Putamen (tissue), 1 donor: ENCODE measurements at places on chromosomes 5 and 9.

DNA sequence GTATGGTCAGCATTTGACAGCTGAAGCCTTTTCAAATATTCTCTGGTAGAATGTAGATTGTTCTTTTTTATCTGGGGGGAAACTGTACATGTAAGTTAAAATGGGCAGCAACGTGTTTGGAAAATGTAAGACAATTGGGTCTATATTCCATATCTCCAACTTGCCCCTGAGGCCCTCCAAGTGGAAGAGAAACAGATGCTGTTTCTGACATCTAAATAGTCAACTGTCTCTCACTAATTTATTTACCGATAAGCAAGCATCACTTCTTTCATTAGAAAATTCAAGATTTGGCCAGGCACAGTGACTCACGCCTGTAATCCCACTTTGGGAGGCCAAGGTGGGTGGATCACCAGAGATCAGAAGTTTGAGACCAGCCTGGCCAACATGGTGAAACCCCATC lies 120.2 kb upstream of the TBCA start:
- no peak for DNase-seq

- DNase-seq: no peak
These were observed 29.2 kb downstream of the NR2F1 start for GRCh38 chr5:93611976-93612854.

GRCh38 chr5:32752411-32752810 lies 41.3 kb downstream of the NPR3 start:
- no peak for DNase-seq

- no peak for DNase-seq
These were observed 34.0 kb downstream of the PDGFRB start for GRCh38 chr5:150121448-150122157.

DNA sequence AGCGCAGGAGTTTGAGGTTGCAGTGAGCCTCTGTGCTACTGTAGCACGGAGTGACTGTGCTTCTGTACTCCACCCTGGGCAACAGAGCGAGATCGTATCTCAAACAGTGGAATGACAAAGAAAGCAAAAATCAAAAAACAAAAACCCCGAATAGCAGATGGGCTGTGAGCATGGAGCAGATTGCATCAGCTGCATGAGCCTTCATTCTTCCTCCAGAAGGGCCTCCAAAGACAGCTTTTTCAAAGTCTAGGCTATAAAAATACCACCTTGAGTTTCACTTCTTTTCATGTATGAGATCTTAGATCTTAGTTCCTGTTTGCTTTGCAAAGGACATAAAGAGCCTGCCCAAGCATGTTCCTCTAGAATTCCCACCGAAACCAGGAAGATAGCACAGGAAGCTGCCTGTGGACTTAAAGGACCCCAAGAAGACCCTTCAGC lies 15.0 kb upstream of the HSPB3 start:
- DNase-seq: no peak

- peak; percentile 7 for DNase-seq
These were observed 131.0 kb downstream of the ADAMTS16 start for GRCh38 chr5:5270958-5271785.

- no peak for DNase-seq
These were observed 33.3 kb downstream of the CEP72 start for GRCh38 chr5:645421-645820.

GRCh38 chr9:5518937-5519319 lies 8.6 kb downstream of the PDCD1LG2 start:
- DNase-seq: no peak

GRCh38 chr5:122089096-122090013 lies 11.3 kb upstream of the LOX start:
- no peak for DNase-seq

GRCh38 chr5:112917453-112917995 lies 4.5 kb downstream of the REEP5 start:
- DNase-seq: no peak

GRCh38 chr5:135533334-135533733 lies 2.4 kb downstream of the NEUROG1 start:
- no peak for DNase-seq

GRCh38 chr5:55450050-55450765 lies 84.6 kb downstream of the PLPP1 start:
- no peak for DNase-seq

DNA sequence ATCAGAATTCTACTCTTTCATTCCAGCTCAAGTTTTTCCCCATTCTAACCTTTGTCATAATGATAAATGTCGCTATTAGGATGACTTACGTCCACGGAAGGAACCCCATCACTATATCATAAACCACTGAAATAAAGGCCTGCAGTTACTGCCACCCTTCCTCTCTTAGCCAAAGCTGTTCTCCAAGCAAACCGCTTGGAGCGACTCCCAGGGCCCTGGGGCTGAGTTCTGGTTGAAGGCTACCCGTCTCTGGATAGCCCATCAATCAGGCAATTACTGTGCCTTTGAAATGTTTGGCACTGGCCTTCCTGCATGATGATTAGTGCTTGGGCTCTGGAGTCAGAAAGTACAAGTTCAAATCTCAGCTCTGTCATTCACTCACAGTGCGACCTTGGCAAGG lies 386.0 kb downstream of the SPOCK1 start:
- no peak for DNase-seq

- DNase-seq: peak; percentile 70
These were observed at the start of gene GPX3 for GRCh38 chr5:151020304-151021110. TSS of gene GPX3 (plus strand) at chr5:151020591. CDS start at chr5:151020655, 64 bp downstream.

GRCh38 chr9:1048811-1049210 lies 1.3 kb upstream of the DMRT2 start:
- DNase-seq: no peak

DNA sequence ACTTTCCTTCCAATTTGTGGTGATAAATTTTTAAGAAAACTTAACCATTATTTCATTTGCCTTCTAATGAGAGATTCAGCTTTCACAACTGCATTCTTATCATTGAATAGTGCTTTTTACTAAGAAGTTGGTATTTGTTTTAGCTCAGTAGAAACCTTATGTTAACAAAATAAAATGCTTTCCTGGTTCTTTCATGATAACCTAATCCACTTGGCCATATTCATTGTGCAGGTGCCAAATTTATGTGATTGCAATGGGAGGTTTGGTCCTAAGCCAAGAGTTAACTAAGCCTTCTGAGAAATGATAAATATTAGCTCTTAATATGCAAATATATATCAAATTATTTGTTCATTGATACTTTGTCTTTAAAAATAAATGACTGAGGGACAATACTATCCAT lies 141.1 kb upstream of the TLE4 start:
- DNase-seq: no peak

GRCh38 chr5:169104937-169105494 lies 195.9 kb downstream of the SLIT3 start:
- no peak for DNase-seq

- no peak for DNase-seq
These were observed 12.4 kb downstream of the IPPK start for GRCh38 chr9:92657296-92658094.

GRCh38 chr9:89712283-89712682 lies 107.5 kb downstream of the GADD45G start:
- no peak for DNase-seq

DNA sequence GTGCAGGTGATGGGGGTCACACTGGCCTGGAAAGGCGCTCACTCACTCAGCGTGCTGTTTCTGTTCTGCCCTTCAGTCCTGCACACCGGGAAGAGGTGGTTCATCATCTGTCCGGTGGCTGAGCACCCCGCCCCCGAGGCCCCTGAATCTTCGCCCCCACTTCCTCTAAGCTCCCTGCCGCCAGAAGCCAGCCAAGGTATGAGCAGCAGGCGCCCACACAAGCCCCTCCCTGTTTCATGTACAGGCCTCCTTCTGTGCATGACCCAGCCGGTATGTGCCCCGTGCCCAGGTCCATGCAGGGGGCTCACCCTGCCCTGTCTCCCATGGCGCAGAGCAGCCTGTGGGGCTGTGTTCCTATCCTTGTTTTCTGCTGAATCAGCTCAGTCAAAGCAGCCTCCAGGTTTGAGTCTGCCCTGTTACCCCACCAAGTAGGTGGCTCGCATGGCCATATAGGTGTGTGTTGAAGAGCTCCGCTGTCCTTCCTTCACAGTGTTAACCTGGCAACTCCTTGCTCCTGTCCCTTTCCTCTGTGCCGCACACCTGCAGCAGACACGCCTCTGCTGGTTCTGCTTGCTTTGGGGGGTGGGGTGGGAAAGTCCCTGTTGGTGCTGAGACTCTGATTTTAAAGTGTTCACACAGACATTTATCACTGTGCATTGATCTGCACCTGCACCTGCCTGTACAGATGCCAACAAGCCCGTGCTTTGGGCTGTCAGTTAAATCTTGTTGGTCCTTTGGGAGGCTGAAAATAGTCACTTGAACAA lies 84.8 kb downstream of the WNK2 start:
- no peak for DNase-seq

DNA sequence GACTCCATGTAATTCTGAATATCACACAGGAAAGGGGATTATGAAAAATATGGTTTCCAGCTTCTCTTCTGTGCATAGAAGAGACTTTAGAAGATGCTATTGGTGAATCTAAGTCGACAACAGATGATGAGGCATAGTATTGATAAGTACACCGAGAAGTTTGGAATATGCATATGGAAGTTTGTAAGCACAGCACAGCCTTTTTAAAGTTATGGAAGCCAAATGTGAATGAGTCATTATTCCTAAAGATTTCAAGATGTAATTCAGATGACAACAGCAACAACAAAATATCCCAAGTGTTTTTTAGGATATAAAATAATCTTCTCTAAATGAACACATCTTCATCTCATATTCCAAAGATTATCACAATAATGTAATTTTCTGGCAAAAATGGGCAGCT lies 1723.3 kb downstream of the EFNA5 start:
- DNase-seq: no peak

- no peak for DNase-seq
These were observed 131.8 kb downstream of the LURAP1L start for GRCh38 chr9:12906646-12907045.

DNA sequence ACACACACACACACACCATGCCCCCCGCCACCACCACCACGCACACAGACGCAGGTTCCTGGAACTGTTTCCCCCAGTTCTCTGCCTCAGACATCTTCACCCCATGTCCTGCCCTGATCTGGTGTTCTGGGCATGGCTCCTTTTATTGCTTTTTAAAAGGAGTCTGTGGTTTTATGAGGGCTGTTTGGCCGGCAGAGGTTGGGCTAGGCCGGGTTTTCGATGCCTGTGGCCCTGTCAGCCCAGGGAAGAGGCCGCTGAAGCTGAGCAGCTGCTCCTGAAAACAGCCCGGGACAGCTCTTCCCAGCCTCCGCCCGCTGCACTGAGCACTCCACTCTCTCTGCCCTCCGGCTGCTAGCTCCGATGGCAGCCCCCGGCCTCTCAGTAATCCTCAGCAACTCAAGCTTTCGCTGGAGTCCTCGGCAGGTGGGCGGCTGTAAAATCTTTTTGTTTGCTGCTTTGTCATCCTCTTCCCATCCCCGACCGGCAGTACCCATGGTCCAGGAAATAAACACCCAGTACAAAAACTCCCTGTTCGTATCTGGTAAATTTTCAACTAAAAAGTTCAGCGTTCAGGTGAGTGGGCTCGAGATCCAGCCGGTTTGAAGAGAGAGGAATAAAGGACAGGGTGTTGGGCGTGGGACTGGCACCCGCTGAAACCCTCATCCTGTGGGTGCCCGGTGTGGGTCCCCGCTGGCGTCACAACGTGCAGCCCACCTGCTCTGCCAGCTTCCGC lies 103.0 kb upstream of the ERCC6L2 start:
- no peak for DNase-seq

- DNase-seq: no peak
These were observed 482.4 kb downstream of the CDH10 start for GRCh38 chr5:24162343-24162742.

DNA sequence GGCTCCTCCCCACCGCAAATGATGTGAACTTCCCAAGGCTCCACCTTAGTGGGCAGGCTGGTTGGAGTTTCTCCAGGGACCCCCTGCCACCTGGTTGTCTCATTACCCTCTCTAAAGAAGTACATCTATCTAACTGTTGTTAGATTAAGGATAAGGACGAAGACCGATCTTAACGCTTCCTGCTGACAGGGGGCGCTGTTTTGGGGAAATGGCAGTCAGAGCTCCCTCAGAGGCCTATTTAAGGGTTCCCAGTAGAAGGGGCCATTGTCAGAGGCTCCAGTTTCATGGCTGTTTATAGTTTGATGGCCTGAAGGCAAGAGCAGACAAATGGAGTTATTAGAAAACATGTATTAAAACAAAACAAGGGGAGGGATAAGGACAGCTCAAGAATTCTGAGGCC lies 100.1 kb downstream of the SPEF2 start:
- no peak for DNase-seq

DNA sequence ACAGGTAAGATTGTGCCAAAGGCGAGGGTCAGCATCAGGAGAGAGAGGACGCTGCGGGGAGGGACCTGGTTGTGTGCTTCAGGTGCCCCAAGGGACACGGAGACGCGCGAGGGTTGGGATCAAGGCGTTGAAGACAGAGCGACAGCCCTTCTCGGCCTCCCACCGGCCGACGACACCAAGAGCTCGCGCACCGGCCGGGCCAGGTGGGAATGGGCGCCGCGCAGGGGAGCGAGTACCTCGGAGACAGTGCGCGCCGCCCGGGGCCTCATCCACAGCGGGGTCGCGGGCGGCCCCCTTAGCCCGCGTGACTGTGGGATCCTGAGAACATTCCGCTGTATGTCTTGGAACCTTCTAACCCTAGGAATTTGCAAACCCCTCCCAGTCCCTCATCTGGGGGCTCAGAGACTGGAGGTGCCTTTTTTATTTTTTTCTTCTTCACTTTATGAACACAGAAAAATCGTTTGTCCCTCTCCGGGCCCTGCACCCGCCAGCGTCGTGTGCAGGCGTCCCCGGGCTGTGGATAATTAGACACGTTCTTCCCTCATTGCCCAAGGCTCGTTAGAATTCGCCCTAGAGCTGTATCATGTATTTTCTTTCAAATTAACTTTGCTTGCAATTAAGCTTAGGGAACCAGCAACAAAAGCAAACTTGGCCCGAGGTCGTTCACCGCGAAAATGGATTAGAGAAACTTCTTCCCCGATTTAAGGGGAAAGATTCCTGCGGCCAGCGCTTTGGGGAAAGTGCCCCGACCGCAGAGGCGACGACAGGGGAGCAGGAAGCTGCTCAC lies 4.8 kb downstream of the FOXE1 start:
- DNase-seq: no peak

GRCh38 chr5:150529555-150529954 lies 21.6 kb downstream of the NDST1 start:
- DNase-seq: no peak

DNA sequence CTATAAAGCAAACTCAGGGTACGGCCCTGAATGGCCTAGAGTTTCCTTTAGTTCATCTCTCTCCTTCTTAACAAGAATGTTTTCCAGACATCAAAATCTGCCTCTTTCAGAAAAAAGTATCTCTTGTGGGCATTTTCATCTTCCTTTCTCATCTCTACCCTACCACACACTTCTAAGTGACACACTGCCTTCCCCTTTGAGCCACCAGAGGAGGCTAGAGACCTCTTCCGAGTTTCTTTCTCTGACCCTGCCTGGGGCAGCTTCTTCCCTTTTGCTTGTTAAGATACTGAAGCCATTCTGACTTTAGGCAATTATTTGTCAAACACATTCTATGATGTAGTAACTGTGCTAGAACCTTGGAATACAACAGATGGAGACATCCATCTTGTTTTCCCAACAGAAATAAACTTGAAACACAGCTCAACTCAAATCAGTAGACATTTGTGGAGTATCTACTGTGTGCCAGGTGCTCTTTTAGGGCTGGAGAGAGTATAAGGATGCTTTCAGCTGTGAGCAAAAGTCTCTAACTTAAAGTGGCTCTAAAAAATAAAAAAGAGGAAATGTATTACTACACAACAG lies 8.6 kb upstream of the SV2C start:
- DNase-seq: no peak

- DNase-seq: no peak
These were observed 82.4 kb downstream of the ARHGAP26 start for GRCh38 chr5:142852416-142853198.

- no peak for DNase-seq
These were observed 51.2 kb upstream of the PALM2AKAP2 start for GRCh38 chr9:109728686-109729300.
